ENCODE measurements at places on chromosomes 1 and 21.
A peak's percentile ranks its signal among the peaks of the same experiment; 100 is the strongest.

DNA sequence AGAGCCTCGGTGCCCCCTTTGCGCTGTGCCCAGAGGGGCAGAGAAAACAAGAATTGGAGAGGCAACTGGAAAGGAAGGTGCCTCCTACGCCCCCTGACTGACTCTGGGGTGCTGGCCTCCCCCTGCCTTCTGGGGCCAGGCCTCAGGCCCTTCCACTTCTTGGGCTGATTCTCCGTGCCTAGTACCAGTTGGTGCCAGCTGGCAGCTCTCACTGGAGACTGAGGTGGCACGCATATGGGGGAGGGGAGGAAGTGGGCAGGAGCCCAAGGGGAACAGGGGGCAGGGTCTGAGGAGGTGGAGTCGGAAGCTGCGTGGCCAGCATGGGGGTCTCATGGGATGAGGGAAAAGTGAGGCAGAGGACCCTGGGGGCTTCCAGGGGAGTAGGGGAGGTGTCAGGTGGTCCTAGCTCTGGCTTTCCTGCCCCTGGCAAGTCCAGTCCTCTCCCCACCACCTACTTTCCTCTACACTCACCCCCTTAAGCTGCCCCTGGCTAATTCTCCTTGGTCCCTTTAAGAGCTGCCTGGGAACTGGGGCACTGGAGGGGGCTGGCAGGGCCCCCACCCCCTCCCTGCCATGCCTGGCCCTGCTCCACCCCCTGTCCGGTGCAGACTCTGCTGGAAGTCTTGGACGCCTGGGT is 6.5 kb upstream of the SEMA4A start:
- DNase-seq: no peak

- peak; percentile 14 for DNase-seq
These were observed 92.9 kb downstream of the PIGK start for GRCh38 chr1:77126307-77126706.

GRCh38 chr1:247833601-247834000 is 8.1 kb downstream of the OR11L1 start:
- no peak for DNase-seq

- no peak for DNase-seq
These were observed 84.9 kb downstream of the SIM2 start for GRCh38 chr21:36783612-36784374.

GRCh38 chr1:151311589-151312331 is 15.5 kb downstream of the PI4KB start:
- DNase-seq: no peak

- DNase-seq: no peak
These were observed 46.7 kb downstream of the GALNT2 start for GRCh38 chr1:230113593-230114236.

- DNase-seq: no peak
These were observed 1.4 kb downstream of the DIO1 start for GRCh38 chr1:53895421-53895820.
